ENCODE measurements at places on chromosomes 2 and 18.

DNA sequence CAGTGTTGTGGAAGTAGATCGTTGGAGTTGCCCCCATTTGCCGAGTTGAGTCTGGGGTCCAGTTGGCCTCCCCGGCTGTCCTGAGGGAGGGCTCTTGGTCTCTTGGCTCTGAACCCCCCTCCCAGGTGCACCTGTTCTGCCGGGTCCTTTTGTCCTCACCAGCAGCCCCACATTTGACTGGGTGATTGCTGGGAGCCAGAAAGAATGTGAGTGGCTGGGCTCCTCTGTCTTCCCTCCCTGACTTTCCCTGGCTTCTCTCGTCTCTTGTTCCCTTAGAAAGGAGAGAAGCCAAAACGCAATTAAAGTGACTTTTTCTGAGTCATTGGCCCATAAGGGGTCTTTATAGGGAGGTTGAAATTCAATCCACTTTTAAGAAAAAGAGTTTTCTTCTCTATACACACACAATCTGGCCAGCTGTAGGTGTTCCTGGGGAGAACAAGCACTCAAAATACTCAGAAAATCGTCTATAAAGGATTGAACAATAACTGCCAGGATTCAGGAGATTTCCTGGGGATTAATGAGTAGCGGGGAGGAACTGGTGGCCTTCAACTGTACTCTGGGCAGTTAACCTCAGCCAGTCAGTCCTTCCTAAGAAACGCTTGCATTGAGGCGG, 131.0 kb downstream of the TMEM182 start:
- no peak for DNase-seq

GRCh38 chr2:189091253-189091652, 88.3 kb downstream of the COL5A2 start:
- no peak for DNase-seq

DNA sequence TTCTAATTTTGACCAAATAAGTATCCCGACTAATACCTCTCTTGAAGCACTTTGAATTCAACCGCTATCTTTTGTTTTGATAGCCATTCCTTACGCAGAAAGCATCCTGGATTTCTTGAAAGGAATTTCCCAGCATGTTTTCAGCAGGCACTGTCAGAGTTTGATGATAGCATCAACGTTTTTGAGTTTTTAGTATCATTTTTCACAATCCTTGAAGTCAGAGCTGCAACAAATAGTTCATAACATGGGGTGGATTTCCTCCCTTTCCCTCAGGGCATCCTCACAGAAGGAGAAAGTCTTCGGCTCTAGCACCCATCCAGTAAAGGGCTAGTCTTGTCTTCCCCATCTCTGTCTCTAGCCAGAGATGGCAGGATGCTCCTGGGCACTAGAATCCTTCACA, 46.2 kb downstream of the ANKRD44 start:
- no peak for DNase-seq

- peak; percentile 12 for DNase-seq
Observed at GRCh38 chr2:109437325-109438090, 176.3 kb downstream of the SEPTIN10 start.

DNA sequence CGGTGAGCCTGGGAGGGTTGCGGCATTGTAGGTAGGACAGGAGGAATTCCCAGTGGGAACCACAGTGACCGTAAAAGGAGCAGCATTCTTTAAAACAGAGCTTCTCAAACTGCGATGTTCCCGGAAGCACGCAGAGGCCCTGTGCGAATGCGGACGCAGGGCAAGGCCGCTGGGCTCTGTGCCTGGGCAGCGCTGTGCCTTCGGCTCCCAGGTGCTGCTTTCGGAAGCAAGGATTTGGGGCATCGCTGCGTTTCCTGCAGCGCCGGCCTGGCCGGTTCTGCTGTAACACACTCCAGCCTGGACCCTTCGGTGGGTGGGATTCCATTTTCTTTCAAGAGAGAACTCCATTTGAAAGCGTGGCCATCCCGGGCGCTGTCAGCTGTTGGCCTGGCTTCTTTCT, 118.6 kb downstream of the PTGR3 start:
- DNase-seq = peak; percentile 68

GRCh38 chr2:236558993-236559978, 10.3 kb upstream of the ACKR3 start:
- no peak for DNase-seq

DNA sequence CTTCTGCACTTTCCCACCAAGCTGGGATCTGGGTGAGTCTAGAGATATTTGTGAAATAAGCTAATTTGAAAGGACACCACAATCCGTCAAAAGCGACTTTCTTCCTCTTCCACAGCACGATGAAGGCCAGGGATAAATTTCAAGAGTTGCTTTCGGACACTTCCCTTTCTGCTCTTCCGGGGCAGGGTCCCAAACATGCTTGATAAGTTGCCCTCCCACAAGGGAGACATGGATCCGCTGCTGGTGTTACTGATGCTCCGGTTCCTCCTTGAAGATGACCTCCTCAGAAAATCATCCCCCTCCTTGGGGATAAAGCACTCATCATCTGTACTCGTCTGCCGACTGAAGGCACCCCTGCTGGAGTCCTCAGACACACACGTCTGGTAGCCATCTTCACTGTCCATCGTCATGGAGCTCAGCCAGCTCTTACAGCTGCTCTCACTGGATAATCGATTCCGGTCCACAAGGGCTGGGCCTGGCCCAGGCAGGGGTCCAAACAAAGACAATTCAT, 28.2 kb downstream of the CYTIP start:
- DNase-seq = no peak

Measured in cardiac septum (tissue), 1 donor.